ENCODE measurements at places on chromosomes 5 and 9. TPM values are rescaled to one million over a fixed set of nuclear protein-coding genes. Genes with fewer than 3 reads are reported as not detected.

IL3 gene
- total RNA-seq, result not detected

DNA sequence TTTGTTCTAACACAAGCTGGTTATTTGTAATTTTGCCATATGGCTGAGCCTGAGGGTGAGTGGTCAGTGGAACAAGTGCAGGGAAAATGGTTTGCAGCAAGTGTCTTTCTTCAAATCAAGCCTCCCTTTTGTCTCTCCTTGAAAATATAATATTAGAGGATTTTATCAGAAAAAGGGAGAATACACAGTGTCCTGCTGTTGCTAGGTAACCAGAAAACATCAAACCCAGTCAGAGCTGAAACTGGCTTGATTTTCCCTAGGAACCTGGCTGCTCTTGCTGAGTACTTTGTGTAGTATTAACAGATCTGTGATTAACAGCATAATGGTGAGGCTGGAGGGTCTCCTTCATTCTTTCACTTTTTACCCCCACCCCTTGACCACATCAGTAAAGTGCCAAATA lies 314.0 kb downstream of the ARHGEF28 start:
- DNase-seq, result no peak

DNA sequence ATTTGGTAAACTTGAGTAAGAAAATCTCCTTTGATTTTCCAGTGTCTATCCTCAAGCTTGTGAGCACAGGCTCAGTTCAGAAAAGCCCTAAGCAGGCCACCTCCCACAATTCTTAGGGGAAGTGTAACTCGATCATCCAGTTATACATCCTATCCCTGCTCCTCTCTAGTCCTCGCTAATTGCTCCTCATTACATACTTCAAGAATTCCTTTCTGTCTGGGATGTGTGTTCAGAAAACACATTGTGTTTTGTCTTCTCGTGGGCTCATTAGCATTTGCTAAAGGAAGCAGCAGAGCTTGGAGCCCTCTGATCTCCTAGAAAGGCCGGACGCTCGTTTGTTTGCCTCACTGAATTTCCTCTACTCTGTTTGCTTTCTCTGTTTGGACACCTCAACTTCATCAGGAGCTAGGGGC lies 268.2 kb upstream of the RFX3 start:
- no peak for DNase-seq

AGXT2 gene
- total RNA-seq, result not detected

DDX4 gene
- total RNA-seq, result not detected

DNA sequence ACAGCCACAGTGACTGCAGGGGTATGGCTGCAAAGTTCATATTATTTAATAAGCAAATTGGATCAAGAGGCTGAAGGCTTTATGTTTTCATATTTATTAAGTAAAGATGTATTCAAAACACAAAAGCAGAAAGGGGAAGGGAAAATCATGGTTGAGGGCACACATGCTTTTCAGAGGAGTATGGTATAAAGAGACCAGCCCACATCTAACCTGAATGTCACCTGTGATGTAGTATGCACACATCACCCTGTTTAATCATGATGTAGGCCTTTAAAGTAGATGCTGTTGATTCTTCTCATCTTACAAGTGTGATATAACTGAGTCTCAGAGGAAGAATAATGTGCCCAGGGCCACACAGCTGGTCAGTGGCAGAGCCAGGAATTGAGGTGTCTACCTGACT lies 211.8 kb downstream of the DCP2 start:
- DNase-seq, result no peak

TMEM252 gene
- 55.3 TPM for total RNA-seq

DNA sequence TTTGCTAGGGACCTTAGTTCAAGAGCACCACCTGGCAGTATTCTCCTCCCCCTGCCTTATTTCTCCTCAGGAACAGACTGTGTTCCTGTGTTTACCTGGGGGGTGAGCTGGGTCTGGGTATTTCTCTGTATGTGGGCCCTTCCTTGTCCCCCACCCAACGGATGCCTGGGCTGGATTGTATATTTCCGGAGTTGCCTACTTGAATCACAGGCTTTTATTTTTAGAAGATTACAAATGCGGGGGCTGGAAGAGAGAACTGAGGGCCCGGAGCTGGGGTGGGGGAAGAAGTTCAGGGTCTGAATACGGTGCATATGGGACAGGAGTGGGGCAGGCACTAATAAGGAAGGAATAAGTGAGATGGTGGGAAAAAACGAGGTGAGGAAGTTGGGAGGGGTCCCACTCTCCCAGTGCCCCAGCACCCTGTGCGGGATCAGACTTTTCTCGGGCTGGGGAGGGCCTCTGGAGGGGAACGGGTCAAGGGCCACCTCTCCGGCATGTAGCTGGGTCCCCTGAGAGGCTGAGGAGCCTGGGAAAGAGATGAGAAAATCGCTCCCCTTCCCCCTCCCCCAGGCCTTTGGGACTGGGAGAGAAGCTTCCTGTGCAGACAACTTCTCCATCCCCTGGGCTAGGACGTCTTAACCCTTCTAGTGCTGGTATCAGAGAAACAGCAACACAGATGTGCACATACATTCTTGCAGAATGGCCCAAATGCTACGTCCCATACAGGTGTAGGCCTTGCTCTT lies 42.1 kb downstream of the PCDH1 start:
- DNase-seq, result no peak

DNA sequence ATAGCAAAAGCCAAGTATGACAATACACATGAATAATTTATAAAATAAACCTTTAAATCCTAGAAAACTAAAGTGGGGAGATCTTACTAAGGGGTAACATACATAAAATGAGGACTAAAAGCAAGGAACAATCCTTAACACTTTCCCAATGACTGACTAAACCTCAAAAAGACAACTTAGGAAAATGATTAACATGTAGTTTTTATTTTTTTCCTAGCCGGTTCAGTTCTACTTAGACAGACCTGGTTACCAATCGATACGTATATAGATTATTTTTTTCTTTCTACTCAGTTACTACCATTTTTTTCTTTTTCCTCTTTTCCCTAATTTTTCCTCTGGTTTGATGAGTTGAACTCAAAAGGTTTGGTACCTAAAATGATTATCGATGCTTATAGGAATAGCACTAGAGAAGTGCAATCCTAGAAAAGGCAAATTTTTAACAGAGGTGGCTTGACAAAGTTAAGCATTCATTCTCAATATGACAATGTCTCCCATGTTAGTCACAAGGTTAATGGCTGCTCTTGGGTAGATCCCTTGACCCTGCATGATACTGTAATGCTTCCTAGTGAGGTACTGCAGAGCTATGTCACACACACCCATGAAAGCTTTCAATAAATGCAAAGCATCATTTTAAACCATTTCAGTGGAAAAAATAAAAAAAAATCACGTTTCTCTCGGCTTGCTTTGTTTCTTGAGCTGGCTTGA lies 41.5 kb downstream of the FBXO4 start:
- DNase-seq, result no peak

QRFP gene
- total RNA-seq, result not detected

SNCB gene
- not detected for total RNA-seq

DNA sequence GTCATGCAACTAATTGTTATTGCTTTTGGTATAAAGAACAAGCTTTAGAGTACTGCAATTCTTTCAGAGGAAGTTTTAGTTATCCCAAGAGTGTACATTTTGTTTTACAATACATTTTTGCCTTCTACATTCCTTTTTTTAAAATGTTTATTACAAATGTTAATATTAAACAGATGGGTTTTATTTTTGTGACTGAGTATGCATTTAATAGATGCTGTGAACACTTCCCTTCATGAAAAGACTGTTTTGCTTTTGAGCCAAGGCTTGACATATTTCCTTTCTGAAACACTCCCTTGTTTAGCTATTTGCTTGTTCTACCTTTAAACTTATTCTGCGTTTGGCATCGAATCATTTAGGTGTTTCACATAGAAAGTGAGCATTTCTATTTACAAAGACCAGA lies 14.8 kb upstream of the ZNF474 start:
- no peak for DNase-seq

GRCh38 chr5:154493274-154493673 lies 15.2 kb upstream of the HAND1 start:
- DNase-seq, result no peak

GRCh38 chr5:133842846-133843611 lies 125.4 kb downstream of the C5orf15 start:
- peak; percentile 62 for DNase-seq

GALT gene
- 310 TPM for total RNA-seq

GRCh38 chr5:53037141-53037859 lies 48.1 kb downstream of the ITGA2 start:
- DNase-seq, result no peak

- no peak for DNase-seq
Measured at GRCh38 chr9:37740128-37740527, 13.5 kb upstream of the TRMT10B start.

PCDHB7 gene
- total RNA-seq, result 0.53 TPM

LHX3 gene
- total RNA-seq, result not detected

- no peak for DNase-seq
Measured at GRCh38 chr5:126965061-126965475, 65.3 kb downstream of the MARCHF3 start.

CCNI2 gene
- total RNA-seq, result 15.9 TPM

DNA sequence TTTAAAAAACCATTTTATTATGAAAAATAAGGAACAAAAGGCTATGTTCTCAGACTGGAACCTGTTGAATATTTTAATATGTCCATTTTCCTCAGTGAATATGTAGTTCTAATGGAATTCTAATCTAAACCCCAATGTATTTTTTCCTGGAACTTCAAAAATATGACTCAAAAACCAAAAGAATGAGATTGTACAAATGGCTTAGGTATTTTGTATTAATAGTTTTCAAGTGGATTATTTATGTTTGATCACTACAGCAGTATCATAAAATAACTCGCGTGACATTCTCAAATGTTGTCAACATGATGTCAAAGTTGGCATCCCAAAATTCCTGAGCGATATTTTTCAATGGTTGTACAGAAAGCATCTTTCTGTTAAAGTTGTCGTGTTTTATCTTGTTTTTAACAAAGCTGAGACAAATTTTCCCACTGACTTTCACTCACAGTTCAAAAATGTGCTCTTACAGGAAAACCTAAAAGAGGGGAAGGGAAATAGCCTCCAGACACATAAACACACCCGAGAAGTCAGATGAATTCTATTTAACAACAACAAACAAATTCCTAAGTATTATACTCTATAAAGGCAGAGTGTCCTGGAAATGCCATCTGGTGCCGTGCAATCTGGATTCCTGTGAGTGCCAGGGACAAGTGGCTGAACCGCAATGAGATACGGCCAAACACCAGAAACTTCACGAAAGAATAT lies 68.1 kb upstream of the TAS2R1 start:
- DNase-seq, result no peak

- DNase-seq, result peak; percentile 73
Measured at GRCh38 chr9:33446946-33447798, at the start of gene AQP3. TSS of gene AQP3 (minus strand) at chr9:33447593. CDS start at chr9:33447530, 63 bp downstream.

GRCh38 chr5:180718810-180719453 lies 20.9 kb downstream of the OR2Y1 start:
- no peak for DNase-seq

NHP2 gene
- 75.9 TPM for total RNA-seq

FAT2 gene
- not detected for total RNA-seq

SPOCK1 gene
- total RNA-seq, result not detected

DNA sequence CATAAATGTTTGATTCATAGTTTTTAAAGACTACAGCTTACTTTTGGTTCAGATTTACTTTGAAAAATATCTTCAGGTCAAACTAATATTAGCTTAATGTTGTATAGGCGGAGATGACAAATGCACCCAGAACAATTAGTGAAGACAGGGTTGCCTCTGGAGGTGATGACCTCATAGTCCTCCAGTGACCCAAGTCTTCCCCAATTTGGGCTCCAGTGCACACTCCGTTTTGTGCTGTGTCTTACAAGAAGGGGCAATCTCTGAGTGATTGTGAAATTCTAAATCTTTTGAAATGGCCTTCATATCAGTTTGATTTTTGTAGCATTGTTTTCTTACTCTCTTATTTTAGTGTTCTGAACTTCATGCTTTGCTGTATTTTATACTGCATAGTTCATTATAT lies 57.6 kb downstream of the DENND4C start:
- no peak for DNase-seq

GRCh38 chr5:141186897-141187512 lies at the start of gene PCDHB9:
TSS of gene PCDHB9 (plus strand) at chr5:141187161. CDS start at chr5:141187319, 158 bp downstream.
- DNase-seq, result no peak

DNA sequence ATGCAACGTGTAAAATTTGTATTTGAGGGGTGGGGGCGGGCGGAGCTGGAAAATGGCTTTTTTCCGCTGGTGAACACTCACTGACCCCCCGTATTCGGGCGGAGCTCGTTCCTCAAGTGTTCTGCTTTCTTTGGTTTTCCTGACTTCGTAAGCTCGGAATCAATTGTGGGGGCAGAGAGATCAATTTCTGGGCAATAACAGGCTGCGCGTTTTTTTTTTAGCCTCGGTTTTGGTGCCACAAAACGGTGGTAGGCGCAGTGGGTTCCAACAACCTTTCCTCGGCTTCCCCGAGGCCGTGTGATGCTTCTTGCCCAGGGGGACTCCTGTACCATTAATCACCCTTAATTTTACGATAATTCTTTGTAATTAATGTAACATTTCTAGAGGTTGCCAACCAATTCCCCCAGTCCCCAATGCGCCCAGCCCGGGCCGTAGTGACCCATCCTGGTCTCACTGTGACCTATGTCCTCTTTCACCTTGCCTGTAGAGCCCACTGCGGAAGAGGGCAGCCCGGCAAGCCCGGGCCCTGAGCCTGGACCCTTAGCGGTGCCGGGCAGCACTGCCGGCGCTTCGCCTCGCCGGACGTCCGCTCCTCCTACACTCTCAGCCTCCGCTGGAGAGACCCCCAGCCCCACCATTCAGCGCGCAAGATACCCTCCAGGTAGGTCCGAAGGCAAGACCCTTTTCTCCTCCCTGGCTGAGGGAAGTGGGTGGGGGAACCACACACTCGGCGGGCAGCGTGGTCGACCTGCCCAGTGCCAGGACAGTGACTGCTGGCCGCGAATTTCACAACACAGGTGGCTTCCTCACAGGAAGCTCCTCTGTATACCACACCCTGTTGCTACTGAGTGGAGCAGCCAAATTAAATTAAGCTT lies 3.7 kb downstream of the NR4A3 start:
- DNase-seq, result no peak

- no peak for DNase-seq
Measured at GRCh38 chr5:127961006-127961762, 122.4 kb upstream of the SLC12A2 start.

TLR4 gene
- total RNA-seq, result 18.2 TPM
